ENCODE measurements at places on chromosomes 2 and 18.
A peak's percentile ranks its signal among the peaks of the same experiment; 100 is the strongest.

DNA sequence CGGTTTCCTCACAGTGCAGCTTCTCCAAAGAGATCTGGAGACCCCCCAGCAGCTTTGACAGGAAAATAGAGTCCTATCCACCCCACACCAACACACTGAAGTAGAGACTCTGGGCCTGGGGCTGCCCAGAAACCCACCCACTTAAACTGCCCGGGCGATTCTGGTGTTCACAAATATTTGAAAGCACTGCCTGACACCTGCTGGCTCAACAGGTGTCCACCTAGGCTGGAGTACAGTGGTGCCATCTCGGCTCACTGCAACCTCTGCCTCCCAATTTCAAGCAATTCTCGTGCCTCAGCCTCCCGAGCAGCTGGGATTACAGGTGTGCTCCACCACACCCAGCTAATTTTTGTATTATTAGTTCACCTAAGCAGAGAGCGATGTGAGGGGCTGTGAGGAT lies 5.3 kb downstream of the STEAP3 start:
- DNase-seq, result no peak

DNA sequence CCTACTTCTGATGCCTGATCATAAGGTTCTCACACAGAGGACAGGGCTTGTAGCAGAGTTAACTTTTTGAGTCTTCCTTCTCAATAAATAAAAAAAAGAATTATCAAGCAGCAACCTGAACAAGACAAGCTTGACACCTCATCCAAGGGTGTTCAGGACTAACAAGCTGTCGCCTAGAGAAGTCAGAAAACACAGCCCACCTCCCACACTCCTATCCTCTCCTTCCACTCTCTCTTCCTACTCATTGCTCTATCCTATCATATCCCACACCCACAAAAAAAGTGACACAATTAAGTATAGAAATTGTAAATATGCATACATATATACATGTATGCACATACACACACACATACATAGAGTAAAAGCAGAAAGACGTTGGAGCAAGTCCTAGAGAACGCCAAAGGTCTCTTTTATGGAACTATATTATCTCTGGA lies 5.4 kb downstream of the NBAS start:
- no peak for DNase-seq

DNA sequence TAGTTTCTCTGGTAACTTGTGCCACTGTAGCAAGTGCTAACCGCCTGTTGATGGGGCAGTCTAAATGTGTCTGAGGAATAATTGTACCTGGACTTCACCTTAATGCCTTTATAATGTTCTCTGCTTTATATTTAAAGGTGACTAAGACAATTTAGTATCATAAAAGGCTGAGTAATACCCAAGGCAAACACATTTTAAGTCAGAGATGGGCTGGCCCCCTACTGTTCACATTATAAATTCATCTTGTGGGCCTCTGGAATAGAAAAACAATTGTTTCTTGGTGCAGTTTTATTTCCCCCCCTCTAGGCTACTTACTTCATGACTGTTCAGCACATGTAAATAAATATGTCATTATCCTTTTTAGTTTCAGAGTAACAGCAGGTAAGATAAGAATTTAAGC lies 559.3 kb upstream of the PIK3C3 start:
- DNase-seq, result no peak

GRCh38 chr2:196233805-196234475 lies 62.6 kb upstream of the STK17B start:
- DNase-seq, result no peak

GRCh38 chr2:61179701-61180639 lies 18.0 kb downstream of the C2orf74 start:
- DNase-seq, result peak; percentile 55

- no peak for DNase-seq
Observed at GRCh38 chr18:48562075-48562474, 23.2 kb downstream of the CTIF start.

DNA sequence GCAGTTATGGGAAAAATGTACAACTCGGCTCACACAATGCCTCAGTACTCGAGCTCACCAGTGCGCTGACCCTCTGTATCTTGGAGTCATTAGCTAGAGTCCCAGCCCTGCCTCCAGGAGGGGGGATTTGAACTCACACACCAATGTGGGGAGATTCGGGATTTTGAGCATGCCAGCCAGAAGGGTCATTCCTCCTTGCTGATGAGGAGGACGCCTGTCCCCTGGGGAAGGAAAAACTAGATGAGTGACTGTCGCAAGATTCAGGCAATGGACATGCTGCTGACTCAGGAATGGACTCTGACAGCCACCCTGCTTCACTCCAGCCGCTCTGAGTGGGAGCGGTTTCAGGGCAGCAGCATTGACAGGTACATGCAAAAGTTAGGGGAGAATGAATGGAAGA lies 20.6 kb downstream of the FIGN start:
- no peak for DNase-seq

GRCh38 chr2:85445316-85446295 lies 27.1 kb downstream of the SH2D6 start:
- DNase-seq, result no peak

DNA sequence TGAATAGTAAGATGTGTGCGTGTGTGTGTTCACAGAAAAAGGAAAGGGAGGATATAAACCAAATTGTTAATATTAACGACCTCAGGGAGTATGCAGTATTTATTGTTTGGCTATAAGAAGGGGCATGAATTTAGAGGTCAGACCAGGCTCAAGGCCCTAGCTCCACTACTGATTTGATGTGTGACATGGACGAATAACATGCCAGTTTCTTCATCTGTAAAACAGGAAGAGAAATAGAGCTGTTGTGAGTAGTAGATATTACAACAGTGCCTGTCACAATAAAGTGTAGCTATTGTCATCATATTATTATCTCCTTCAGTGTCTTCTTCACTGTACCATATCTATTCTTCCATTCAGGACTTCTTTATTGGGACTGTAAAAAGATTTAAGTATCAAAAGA lies 4.1 kb upstream of the MAT2A start:
- DNase-seq, result no peak

DNA sequence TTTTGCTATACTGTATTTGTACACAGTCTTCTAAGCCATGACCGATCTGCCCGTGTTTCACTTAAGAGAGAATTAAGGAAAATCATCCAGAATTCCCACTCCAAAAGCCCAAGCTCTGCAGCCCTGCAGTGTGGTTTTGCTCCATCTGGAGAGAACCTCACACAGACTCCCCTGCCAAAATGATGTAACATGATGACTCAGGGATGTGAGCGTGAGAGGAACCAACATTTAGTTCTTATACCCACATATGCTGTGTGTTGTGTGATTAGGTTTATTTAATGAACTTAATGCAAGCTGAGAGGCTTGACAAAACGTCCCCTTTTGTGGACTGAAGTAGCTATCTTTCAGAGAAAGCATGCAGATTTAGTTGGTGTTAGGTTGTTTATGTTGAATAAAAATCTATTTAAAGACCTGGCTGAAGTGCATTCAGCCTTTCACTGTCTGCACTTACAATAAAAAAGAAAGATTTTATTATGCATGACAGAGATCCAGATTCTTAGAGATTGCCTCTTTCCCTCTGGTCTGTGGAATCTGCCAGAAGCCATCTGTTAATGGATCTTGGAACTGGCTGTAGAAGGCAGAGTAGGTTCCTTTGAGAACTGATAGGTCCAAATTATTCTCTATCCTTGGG lies 6.3 kb downstream of the RAB12 start:
- no peak for DNase-seq

GRCh38 chr18:6022074-6022444 lies 126.7 kb upstream of the TMEM200C start:
- DNase-seq, result no peak

DNA sequence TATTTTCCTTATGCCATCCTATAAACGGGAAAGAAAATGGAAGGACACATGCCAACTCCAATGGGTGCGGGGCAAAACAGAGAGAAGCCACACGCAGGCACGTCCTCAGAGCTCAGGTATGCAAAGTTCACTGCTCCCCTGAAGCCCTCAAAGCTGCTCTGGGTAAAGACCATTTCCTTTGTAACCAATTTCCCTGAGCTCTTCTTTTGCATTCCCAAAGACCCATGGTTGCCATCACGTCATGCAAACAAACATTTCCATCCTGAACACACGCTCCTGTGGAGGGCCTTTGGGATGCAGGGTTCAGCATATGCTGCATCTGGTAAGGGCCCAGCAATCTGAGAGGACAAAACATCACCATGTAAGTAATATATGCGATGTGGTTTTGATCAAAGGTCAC lies 69.4 kb downstream of the EMILIN2 start:
- no peak for DNase-seq

DNA sequence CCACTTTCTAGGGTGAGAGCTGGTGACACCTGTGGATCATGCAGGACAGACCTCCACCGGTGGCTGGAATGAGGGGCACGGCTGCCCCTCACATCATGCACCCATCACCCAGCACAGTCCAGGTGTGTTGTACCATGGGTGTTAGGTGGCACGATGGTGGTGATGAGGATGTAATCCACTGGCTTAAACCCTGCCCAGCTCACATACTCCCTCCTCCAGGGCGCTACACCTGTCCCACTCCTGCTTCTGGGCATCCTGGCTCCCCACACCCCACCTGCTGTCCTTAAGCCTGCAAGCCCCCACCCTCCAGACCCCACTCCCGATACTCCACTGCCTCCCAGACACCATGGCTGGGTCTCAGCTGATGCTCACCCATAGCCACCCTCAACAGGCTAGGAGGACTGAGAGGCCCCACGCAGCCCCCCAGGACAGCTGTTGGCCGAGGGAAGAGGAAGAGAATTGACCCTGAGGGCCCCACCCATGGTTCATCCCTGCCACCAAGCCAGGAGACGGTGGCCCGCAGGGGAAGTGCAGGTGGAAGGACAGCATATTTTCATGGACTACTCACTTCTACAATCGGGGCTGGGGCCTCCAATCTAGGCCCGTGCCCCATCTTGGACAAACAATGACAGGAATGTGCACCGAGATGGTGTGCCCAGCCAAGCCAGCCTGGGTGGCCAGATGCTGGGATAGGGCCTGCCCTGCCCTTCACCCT lies 34.3 kb downstream of the MAL start:
- no peak for DNase-seq

DNA sequence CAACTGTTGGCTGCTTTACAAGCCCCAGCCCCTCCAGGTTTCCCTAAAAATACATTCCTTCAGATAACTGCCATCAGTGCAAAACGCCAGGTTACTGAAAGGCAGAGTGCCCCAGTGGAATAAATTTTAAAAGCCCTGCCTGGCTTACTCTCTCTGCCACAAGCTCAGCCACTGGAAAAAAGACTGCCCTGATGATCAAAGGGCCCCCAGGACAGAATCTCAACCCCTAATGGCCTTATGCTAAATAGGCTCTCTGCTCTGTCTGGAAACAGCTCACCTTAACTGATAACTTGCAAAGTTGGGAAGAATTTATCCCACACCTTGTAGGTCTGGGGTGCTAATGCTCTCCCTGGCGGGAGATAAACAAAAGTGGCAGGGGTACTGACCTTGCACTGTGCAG lies 33.9 kb downstream of the CFAP53 start:
- DNase-seq, result no peak

DNA sequence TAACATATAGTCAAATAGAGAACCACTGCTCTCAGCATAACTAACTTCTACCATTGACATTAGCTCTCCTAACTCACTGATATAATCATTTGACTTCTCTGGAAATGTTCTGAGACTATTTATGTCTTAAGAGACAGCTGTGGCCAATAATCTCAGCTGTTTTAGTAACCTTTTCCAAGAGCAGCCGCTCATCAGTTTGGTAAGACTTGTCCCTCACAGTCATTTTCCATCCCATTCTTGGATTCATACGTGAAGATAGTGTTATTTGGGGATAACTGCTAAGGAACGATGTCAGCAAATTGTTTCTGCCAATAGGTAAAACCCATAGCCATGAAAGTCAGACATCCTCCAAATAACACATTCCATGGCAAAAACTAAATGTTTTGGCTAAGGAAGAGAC lies 127.8 kb downstream of the LNPK start:
- DNase-seq, result no peak

- DNase-seq, result no peak
Observed at GRCh38 chr2:237692601-237693290, 65.4 kb downstream of the LRRFIP1 start.

GRCh38 chr2:170409164-170409535 lies 231.2 kb downstream of the MYO3B start:
- DNase-seq, result peak; percentile 41

DNA sequence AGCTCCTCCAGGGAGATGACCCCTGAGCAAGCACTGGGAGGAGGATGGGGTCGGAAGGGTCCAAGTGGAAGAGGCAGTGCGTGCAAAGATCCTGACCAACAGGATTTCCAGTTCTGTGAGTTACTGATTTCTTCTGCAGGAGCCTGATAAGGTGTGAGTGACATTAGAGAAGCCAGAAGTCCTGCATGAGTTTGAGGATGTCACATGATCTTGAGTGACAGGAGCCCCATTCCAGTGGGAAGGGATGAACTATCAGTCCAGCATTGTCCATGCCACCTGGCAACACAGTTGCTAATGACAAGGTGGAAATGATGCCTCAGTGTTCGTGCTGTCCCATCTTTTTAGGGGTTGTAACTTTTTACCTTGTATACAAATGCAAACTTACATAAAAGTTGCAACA lies 285.1 kb upstream of the HDAC4 start:
- DNase-seq, result no peak

- no peak for DNase-seq
Observed at GRCh38 chr18:54883816-54884604, 55.7 kb downstream of the RAB27B start.

DNA sequence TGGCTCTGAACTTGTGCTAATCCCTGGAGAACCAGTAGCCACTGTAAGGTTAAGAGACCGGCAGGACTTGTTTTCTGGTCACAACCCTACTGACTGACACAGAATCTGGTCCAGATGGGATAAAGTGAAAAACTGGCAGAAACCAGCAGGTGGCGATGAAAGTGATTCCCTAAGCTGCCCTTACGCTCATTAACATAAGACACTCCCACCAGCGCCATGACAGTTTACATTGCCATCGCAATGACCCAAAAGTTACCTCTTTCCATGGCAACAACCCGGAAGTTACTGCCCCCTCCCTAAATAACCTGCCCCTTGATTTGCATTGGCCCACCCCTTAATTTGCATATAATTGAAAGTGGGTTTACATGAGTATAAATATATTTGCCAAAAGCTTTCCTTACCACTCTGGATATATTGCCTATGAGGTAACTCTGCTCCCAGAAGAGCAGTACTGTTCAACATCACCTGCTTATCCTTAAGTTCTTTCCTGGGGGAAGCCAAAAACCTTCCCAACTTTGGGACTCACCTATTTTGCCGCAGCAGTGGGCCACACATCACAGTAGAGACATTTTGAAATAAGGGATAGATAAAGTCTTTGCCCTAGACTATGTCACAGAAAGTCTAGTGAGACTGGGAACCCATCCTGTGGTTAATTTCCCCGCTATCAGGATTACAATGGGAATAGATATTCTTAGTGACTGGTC lies 35.8 kb upstream of the AFF3 start:
- no peak for DNase-seq

GRCh38 chr2:3062476-3063260 lies 314.9 kb downstream of the EIPR1 start:
- DNase-seq, result no peak

Data from hypothalamus (tissue), 51 donors.